ENCODE measurements at places on chromosomes 6 and 20.
A peak's percentile ranks its signal among the peaks of the same experiment; 100 is the strongest.

DNA sequence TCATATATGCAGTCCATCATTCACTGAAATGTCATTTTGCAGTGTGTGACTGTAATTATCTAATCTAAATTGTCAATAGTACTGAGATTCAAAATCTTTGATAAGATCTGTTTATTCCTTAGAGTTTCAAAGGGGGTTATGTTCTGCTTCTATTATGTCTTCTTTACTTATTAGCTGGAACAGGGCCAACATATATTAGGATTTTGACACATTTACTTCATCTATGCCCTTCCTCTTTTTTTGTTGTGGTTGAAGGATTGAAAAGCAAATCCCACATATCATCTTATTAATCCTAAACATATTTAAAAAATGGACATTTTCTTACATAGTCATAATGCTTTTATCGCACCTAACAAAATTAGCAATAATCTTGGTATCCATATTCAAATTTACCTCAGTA is 30.3 kb upstream of the MAS1 start:
- DNase-seq: no peak

GRCh38 chr6:106186714-106187113 is 100.6 kb downstream of the PRDM1 start:
- no peak for DNase-seq

DNA sequence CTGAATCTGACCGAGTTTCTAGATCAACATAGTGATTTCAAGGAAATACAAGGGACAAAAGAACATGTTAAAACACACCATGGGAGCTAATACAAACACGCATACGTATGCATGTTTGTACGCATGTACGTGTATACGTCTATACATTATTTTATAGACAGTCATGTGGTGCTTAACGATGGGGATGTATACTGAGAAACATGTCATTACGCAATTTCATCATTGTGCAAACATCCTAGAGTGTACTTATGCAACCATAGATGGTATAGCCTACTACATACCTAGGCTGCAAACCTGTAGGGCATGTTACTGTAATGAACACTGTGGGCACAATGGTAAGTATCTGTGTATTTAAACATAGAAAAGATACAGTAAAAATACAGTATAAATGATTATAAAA is 25.0 kb upstream of the NELFCD start:
- DNase-seq: no peak

GRCh38 chr6:6007366-6008088 is 802 bp upstream of the NRN1 start:
- DNase-seq: peak; percentile 92

GRCh38 chr6:37155394-37156312 is 14.3 kb upstream of the PIM1 start:
- peak; percentile 98 for DNase-seq

GRCh38 chr20:40959325-40960092 is 69.1 kb upstream of the TOP1 start:
- DNase-seq: no peak

DNA sequence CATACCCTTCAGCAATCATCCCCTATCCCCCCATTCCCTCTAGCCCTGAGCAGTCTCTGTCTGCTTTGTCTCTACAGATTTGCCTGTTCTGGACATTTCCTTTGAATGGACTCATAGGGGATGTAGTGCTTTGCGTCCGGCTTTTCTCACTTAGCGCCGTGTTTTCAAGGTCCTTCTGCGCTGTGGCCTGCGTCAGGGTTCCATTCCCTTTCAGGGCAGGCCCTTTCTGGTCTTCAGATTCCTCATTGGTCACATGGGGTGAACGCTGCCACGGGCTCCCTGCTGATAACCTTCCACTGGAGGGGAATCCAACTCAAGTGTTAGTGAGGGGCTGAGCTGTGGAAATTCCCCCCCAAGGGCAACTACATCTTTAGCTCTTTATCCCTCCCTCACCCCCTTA is 36.4 kb upstream of the APCDD1L start:
- DNase-seq: no peak

- DNase-seq: no peak
Observed at GRCh38 chr20:50276119-50277063, 85.8 kb downstream of the CEBPB start.

DNA sequence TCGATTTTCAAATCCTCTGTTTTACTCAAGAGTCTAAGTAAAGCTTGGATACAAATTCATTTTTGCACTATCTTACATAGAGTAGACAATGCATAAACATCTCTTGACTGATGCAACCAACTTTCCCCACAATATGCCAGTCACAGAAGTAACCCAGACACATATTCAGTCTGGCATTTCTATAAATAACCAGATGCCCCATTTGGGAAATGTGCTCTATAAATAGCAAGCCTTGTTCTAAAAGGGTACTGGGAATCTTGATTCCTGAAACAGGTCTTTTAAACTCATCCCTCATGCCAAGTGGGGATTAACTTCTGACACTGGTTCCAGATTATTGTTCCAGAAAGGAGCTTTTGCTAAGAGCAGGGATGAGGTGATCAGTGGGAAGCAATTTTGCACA is 411.7 kb downstream of the EPM2A start:
- DNase-seq: no peak

GRCh38 chr6:17167327-17167979 is 65.6 kb downstream of the STMND1 start:
- peak; percentile 10 for DNase-seq

DNA sequence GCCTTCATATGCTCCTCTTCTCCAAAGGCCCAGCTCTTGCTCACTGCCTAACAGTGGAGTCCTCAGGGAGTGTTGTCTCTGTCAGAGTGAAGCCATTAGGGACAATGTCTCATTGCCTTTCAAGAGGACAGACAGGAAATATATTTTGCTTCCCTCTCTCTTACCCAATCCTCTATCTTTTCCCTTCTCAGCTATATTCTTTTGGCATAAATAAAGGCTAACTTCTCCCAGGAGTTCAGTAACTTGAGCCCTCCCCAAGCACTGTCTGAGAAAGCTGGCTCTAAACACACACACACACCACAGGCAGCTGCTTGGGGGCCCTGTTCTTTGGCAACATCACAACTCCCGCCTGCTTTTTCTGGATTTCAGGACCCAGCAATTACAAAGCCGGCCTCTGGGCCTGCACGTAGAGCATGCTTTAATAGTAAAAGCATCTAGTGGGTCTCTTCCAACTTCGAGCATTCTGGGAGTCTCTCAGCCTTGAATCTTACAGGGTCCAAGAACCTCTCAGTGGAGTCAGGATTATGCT is 34.7 kb upstream of the LAMA4 start:
- no peak for DNase-seq

DNA sequence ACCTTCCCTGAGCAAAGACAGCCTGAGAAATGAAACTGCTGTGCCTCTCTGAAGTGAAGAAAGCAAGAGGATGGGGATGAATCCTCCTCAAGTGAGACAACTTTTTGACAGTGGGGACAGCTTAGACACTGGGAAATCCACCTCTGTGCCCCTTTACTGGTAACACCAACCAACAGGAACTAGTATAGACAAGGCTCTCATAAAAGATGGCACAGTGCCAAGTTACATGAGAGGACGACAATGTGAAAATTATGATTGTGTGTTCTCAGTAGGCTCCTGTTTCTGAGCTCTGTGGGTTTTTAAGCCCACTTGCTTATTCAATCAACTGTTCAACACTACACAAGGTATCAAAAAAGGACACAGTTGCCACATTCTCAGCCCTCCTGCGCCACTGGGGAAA is 41.6 kb upstream of the LYRM2 start:
- DNase-seq: no peak

GRCh38 chr20:4227085-4227821 is 211.9 kb upstream of the RNF24 start:
- peak; percentile 35 for DNase-seq

GRCh38 chr6:72712910-72713309 is 91.0 kb downstream of the KCNQ5 start:
- no peak for DNase-seq

DNA sequence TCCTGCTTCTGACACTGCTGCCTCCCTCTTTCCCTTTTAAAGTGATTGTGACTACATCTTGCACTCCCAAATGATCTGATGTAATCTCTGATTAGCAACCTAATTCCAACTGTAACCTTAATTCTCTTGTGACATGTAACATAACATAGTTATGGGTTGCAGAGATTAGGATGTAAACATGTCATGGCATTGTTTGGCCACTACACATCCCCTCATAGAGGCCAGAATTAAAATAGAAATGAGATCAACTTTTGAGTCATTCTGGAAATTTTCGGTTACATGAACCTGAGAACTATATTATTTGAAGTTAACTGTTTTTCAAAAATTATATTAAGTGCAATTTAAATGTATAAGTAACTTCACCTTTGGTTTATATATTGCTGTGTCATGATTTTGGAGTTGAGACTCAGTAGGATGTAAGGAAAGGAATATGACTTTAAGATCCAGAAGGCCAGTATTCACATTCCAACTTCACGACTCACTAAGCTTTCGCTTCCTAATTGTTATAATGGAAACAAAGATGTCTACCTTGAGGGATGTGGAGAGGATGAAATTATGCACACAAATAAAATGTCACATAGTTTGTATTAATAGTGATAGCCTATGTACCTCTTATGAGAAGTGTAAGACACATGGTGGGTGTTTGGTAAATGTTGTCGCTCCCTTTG is 611.9 kb upstream of the MAP3K7 start:
- DNase-seq: no peak
